MCF 10A (cell line): ENCODE measurements at places on chromosomes 7 and 10.
A peak's percentile ranks its signal among the peaks of the same experiment; 100 is the strongest.

DNA sequence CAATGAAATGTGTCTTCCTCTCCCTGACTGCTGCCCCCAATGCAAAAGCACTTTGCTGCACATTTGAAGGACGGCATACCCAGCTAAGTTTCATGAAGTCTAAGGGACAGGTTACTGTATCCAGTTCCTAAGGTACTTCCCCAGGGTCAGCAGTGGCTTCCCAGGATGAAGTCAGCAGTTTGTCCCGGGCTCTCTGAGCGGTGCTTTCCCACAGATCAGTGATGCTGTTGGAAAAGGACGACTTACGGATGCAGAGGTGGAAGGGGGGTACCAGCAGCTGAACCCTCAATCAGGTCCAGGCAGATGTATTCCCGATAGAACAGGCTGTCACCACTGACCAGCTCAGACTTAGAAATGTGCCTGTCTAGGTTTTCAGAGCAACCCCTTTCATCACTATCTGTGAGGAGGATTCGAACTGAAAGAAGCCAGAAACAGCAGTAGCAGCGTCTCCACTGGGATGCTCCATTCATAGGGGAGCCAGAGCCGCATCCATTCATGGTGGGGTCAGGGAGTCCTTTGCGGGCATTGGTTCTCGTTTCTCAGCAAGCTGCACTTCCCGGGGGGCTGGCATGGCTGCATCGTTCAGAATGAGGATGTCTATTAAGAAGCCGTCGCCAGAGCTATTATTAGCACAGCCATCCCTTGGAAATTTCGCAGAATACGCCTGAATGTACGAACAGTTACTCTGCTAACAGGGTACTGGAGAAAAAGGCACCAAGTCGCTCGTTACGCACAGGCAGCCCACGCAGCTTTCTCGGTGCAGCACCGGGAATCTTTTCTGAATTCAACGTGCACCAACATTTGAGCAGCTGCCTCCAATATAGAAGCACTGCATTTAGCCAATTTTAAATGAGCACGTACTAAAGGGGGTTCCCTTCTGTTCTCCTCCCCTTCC lies 303.7 kb downstream of the PRPF18 start:
- no peak for DNase-seq

DNA sequence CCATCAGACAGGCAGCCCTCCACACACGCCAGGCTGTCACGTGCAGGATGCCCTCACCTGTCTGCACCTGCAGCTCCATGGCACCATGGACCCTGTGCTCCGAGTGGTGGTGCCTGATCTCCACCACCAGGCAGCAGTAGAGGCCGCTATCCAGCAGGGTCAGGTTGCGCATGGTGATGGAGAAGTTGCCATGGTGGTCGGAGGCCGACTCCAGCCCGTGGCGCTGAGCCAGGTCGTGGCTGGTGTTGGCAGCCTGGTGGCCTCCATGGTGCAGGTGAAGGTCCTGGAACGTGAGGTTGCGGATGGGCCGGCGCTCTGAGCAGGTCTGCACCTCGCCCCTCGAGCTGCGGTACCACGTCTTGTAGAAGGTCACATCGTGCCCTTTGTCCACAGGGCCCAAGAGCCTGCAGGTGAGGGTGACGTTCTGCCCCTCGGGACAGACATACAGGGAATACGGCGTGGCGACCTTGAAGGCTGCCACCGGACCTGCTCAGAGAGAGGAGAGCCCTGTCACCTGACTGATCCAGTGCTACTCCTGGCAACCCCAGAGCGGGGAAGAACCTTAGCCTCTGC lies 11.7 kb downstream of the VSIR start:
- DNase-seq = no peak

DNA sequence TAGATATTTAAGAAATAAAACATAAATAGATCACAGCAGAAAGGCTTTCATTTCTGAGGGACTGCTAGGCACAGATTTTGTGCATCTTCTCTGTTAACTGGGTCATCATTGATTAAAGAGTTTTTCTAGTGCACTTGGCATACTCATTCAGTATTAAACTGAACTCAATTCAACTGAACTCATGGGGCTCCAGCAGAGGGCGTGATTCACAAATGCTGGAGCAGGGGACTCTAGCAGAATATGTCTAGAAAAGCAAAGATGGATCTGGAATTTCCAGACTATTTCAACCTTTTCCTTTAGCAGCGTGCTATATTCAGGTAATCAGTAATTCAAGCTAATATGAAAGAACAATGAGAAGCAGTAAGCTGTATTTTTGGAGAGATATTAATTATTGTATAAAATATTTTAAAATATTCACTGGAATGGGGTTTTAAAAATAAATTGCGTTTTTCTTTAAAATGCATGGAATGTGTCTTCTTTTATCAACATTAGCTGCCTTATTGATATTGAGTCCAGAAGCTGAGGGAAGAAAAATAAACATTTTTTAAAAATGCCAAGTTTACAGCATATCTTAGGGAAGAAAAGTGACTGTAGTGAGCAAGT lies 296.8 kb upstream of the CACNA2D1 start:
- peak; percentile 67 for DNase-seq

DNA sequence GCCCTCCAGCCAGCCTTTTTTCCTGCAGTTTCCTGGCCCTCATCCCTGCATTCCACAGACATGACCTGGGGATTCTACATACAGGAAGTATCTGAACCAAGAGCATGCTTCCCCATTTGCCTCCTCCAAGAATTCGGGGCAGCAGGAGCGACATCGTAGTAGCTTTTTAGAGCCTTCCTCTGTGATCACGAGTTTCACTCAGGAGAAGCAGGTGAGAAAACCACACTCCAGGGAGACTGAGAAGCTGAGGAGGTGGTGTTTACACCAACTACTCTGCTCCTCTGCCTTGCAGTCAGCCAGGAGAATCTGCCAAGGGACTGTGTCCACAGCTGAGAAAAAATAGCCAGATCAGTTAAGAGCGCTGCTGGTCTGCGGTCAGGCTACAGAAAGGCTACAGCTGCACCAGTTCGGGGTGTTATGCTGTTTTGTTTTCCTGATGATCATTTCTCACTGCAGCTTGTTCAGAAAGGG lies 54.1 kb downstream of the HSPA12A start:
- no peak for DNase-seq

- DNase-seq = peak; percentile 76
These were observed 15.8 kb downstream of the MET start for GRCh38 chr7:116687801-116688201.

DNA sequence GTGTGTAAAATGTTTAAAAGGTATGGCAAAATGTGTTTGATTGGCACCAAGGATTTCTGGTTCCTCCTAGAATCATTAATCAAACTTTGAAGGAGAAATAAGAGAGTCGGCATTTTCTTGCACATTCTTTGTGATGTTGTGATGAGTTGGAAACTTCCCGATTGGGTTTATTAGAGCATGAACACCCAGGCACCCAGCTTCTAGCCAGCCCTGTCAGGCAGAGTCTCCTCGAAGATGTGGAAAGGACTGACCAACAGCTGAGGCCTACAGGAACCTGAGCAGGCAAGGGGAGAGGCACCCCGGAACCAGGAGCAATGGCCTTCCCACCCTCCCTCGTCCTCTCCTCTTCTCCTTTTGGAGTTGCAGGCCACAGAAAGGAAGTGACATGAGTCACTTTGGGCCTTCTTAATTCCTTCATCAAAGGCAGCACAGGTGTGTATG lies 68.7 kb downstream of the EGFR start:
- DNase-seq = no peak

DNA sequence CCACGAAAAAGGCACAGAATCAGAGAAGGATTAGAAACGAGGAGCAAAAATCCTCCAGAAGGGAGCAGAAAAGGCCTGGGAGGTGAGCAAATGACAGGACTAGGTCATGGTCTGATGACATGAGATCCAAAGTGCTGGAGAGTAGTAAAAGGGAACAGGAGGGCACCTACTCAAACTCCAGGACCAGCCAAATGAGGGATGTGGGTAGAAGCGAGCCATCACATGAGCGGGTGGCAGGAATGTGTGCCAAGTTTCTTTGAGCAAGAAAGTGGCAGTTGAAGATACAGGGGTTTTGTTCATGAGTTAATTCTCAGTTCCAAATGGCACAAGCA lies 112.6 kb downstream of the RNF32 start:
- no peak for DNase-seq

DNA sequence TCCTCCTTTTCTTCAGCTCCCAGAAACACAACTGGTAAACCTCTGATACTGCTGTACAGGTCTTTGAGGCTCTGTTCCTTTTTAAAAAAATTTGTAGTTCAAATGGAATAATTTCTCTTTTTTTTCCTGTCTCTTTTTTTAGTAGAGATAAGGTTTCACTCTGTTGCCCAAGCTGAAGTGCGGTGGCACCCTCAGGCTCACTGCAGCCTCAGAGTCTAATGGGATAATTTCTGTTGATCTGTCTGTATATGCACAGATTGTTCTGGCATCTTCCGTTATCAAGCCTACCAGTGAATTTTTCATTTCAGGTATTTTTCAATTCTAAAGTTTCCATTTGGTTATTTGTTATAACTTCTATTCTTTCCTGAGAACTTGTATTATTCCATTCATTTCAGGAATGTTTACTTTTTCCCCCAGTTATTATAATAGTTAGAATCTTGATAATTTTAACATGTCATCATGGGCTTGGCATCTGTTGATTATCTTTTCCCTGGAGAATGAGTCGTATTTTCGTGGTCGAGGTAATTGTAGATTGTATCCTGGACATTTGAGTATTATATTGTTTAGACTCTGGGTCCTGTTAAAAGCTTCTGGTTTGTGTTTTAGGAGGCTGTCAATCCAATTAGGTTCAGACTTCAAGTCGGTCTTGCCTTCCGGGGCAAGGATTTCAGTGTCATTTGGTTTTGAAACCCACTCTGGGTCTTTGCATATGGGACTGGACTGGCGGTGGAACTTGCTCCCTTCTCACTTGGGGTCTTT lies 24.5 kb downstream of the CRCP start:
- no peak for DNase-seq

- DNase-seq = no peak
These were observed 219.4 kb downstream of the ABCA13 start for GRCh38 chr7:48390388-48391327.

GRCh38 chr7:6639627-6640026 lies 2.5 kb downstream of the ZNF316 start:
- no peak for DNase-seq

- no peak for DNase-seq
These were observed 86.0 kb upstream of the RET start for GRCh38 chr10:42990721-42991441.

DNA sequence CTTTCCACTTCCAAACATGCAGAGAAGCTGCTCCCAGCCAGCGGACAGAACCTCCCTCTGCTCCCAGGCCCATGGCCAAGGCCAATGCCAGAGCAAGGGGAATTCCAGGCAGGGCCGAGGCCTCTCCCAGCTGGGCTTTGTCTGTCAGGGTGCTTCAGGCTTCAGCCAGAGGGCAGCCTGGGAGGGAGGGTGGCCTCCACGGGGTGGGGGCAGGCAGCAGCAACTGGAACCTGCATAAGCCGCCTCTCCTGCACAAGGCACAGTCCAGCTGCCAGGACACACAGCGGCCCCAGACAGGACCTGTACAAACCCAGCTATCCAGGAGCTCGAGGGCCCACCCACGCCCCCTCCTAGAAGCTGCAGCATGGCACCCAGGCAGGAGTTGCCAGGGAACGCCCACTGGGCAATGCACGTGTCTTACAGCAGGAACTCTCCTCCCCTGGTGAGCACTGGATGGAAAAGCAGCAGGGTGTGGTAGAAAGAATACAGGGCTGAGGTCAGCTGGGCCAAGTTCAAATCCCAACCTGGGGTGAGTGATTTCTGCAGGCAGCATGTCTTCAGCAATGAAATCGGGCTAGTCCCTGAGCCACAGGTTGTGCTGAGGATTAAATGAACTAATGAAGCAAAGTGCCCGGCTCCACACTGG lies 7.6 kb downstream of the FAM53B start:
- peak; percentile 60 for DNase-seq

DNA sequence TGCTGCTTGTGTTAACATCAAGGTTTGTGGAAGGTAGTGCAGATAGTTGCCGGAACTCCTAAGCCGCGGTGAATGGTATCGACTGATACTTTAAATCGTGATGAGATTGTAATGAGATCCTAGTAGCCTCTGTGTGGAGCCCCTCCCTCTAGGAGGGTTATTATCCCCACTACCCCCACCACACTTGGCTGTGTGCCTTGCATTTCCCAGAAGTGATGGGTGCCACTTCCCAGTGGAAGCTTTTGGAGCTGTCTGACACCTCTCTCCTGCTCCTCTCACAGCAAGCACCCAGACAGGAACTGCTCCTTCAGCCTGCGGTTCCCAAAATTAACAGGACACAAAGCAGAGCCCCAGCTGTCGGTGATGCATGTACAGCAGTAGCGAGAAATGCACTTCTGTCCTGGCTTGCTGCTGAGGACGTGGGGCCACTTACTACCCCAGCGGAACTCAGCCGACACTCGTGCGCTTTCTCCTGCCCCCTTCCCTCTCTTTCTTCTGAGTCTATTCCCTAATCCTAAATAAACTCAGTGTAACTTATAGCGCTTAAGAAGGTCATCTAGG lies 52.5 kb downstream of the PRKAG2 start:
- no peak for DNase-seq

DNA sequence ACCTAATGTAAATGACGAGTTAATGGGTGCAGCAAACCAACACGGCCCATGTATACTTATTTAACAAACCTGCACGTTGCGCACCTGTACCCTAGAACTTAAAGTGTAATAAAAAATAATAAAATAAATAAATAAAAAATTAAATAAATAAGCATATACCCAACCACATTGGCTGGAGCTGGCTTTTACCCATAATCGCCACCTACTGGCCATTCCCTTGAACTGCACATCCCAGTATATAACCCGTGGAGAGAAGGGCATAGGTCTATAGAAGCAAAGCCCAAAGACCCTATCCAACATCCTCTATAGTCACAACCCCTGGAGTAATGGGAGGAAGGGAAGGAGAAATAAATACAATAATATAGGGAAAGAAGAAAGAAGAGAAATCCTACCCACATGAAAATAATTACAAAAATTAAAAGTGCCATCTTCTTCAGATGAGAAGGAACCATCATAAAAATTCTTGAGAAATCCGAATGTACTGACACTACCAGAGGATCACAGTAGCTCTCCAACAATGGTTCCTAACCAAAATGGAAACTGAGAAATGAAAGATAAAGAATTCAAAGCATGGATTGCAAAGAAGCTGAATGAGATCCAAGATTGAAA lies 65.6 kb downstream of the TWIST1 start:
- peak; percentile 54 for DNase-seq

GRCh38 chr10:101217044-101217425 lies 12.2 kb downstream of the LBX1 start:
- no peak for DNase-seq

GRCh38 chr7:97450516-97450915 lies 281.4 kb upstream of the TAC1 start:
- no peak for DNase-seq

DNA sequence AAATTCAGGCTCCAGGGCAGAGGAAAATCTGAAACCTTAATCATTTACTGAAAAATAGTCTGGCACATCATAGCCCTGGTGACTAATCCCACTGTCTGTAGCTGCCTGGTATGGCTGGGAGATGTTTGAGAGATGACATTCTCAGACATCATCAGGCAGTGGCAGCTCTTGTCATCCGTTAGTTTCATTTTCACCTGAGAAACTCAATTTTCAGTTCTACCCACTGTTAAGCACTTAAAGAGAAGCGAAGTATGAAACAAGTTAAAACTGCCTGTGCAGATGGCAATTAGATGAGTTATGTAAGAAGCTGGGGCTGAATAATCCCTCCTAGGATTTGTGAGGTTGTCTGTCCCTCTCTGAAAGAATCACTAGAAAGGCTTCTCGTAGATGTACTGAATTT lies 150.2 kb downstream of the NSUN6 start:
- peak; percentile 37 for DNase-seq
